ENCODE measurements at places on chromosomes 3 and 15.

GRCh38 chr3:131972550-131972949, 62.3 kb downstream of the CPNE4 start:
- no peak for DNase-seq

DNA sequence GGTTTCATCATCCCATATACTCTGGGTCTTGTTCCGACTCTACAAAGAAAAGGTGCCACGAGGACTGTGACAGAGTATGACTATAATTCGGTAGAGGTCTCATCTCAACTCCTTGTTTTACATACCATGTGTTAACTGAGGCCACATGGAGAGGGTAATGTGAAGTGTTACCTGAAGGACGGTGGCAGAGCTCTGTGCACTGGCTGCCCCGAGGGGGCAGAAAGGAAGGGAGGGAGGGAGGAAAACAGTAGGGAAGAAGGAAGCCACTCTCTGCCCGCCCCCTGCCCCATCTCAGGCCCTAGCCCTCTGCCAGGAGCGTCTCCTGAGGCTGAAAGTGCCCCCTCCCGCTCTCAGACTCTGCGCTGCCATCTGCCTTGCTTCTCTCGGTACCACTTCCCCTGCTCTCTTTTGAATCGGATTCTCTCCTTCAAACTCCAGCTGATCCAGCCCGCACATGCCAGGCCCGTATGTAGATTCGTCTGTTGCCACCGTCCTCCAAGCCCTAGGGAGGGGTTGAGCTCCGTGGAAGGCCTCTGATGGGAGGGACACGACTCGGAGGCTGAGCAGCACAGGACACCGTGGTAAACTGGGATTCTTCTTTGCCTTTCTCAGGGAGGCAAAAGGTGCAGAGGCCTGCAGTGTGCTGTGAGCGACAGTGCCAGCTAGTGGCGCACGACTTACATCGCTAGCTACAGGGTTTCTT, 70.5 kb upstream of the ATP10A start:
- DNase-seq = peak; percentile 67

DNA sequence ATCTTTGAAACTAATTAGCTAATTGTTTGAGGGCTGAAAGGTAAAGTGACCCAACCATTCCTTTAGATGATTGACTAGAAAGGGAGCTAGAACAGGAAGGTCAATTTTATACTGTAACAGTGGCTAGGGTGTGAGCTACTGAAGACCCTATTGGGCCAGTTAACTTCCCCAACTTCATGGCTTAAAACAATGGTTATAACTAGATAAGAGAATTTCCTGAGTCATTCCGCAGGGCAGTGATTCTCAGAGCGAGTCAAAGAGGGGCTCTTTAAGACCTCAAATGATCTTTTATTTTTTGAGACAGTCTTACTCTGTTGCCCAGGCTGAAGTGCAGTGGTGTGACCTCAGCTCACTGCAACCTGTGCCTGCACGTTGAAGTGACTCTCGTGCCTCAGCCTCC, 33.7 kb upstream of the TTBK2 start:
- no peak for DNase-seq

DNA sequence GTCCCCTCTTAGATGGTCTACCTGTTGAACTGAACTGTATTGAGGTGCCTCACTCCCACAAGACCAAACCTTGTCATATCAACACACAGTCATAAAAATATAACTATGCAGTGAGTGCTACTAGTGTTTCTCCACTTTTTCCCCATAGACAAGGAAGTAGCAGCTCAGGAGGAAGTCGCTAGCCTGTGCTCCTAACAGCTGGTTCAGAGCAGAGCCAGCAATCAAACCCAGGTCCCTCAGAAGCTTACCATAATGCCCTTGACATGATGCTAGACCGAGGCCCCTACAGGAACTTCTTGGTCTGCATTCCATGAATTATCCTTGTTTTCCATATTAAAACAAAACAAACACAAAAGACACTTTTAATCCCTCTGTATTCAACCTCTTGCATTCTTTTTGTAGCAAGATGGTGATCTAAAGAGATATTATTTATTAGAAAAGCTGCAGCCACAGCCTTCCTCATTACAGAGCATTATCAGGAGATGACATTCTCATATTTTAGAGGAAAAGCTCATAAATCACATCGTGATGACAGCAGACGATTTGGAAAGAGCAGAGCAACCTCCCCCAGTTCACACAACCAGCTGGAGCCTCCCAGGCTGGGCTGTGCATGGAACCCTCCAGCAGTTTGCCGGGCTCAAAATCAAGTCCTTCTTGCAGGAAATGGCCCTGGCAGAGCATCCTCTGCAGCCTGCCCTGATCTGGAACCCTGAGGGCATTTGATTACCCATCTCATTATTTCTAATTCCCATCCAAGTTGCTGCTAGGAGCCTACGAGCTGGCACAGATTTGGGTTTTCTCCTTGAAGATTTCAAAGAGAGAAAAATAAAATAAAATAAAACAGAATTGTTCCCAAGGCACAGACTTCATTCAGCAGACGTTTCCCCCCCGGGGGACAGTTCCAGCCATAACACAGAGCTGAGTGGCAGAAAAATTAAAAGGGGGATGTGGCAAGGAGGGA, 118.8 kb downstream of the SRGAP3 start:
- no peak for DNase-seq

DNA sequence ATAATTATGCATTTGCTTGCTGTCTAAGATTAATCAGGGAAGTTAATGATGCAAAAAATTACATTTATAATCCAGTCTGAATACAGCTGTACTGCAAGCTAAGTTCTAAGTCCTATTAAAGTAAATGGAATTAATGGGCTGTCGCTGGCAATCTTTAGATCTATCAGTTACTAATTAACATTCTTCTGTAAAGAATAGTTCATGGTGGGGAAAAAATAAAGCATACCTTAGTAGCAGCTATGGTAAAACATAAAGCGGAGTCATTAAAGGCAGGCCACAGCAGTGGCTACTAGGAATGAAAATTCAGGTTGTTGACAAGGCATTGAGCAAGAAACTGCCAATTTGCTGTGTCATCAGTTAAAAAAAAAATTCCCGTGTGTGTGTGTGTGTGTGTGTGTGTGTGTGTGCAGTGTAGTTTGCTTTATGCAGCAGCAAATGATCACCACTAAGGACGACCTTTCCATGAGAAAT, 129.8 kb downstream of the ZNF385D start:
- no peak for DNase-seq

GRCh38 chr15:36579792-36580431, 486 bp downstream of the CDIN1 start:
- DNase-seq = peak; percentile 25

- DNase-seq = no peak
These were observed 51.7 kb downstream of the TRANK1 start for GRCh38 chr3:36893137-36893557.

DNA sequence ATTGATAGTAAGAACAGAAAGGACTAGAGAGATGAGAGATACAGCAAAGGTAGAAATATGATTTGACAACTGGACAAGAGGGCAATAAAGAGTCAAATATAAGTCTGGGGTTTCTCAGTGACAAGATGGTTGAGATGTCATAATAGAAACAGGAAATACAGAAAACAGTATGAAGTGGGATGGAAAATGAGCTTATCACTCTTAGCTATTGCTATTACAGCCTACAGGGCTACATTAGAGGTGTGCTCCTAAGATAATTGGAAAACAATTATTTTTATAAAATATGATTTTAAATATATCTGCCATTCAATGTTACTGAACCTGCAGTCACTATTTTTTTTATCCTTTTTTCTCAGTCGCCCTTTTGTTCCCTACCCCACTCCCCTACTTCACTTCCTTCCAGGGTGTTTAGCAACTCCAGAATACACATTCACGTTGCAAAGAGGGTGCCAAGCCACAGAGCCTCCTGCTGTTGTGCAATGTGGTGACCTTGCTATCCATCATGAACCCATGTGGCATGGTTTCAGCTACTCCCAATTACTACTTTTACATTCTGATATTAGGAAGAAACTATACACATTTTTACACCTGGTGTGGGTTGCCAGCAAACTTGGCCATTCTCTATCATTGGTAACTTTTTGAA, 6.0 kb downstream of the NRG4 start:
- DNase-seq = no peak

- DNase-seq = no peak
These were observed 218.6 kb downstream of the TBC1D2B start for GRCh38 chr15:77858792-77859490.

- DNase-seq = no peak
These were observed 38.7 kb upstream of the ATOSA start for GRCh38 chr15:52717924-52718323.

DNA sequence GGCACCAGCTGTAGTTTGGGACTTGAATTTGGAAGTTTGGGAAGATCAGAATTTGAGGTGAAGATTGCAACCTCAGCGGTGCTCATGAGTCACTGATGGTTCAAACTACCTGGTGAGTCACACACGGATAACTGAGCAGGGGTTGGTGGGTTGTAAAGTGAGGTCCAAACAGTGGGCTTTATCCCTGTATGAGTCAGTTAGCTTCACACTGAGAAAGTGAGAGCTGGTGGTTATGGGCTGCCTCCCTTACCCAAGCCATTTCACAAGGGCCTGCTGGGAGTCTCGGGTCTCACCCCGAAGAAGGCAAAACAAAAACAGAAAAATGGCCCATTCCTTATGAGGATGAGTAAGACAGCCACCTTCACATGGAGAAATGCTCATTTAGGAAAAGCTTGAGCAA, 77.0 kb downstream of the ITGA11 start:
- no peak for DNase-seq

Data from activated CD8-positive, alpha-beta memory T cell treated with anti-CD3 and anti-CD28 coated beads, Interleukin-2, amount 50 U/mL, for 4 hours (primary cell).